ENCODE measurements at places on chromosomes 6 and 20.

- no peak for DNase-seq
Measured at GRCh38 chr20:25220021-25220730, 24.7 kb downstream of the ENTPD6 start.

- DNase-seq = no peak
Measured at GRCh38 chr20:47785311-47785853, at the start of gene SULF2. SULF2 (minus strand) TSS chr20:47785481; CDS start chr20:47757363, 28,118 bp downstream.

DNA sequence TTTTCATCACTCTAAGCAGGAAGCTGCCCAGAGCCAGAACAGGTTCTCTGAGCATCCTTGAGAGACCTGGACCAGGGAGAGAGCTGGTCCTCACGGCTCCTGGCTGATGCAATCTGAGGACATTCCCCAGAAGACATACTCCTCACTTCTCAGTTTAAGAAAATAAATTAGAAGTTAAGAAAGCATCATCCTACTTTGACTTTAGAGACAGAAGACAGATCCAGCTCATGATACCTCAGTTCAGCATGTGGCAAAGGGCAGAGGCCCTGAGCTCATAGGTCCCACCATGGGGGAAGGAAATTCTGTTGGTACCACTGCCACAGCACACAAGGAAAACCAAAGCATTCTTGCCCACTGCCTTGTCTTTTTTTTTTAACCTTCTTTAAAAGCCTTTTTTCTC is 378.1 kb upstream of the JARID2 start:
- no peak for DNase-seq

DNA sequence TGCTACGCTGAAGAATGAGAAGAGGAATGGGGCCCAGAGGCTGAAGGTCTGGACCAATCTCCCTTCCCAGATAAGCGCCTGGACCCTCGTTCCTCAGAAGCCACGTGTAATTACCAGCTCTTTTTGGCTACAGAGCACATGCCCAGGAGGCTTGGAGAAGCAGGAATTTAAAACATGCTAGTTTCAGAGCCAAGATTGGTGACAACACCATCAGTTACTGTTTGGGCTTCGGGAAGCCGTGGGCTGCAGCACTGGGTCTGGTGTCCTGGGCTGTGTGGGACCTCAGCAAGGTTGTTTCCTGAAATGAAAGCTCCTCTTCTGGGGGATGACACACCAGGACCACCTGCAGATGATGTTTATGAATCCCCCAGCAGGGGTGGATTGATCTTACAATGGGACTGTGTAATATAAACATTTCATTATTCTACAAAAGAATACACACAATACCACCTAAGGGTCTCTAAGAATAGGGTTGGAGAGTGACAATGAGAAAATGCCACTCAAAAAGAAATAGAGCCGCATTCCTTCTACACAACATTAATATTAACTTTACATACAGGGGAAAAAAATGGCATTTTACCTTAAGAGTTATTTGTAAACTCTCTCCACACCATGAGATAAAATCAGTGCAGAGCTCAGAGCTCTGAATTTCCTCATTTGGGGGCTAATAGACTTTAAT is 207.8 kb upstream of the FOXQ1 start:
- no peak for DNase-seq

DNA sequence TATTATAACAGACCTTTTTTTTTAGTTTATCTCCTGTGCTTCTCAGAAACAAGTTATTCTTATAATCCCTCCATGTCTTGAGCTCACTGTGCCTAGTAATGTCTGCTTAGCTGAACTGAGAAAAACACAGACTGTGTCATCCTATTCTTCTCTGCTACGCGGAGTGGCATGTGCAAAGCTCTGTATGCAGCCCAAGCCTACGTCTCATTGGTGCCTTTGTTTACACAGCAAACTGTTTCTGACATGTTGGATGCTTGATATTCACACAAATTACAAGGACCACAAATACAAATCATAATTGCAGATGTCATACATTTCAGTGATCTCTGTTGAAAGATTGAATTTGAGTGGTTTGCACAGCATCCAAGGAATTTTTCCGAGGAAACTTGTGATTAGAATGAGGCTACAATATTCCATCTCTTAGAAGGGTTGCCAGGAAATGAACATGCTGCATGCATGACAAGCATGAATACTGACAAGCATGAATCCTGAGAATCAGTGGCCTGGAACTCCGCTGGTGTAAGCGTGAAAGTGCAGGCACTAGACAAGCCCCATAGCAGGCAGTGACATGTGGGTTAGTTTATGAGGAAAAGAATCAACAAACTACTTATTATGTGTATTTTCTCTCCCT is 128.4 kb upstream of the SGK1 start:
- no peak for DNase-seq

DNA sequence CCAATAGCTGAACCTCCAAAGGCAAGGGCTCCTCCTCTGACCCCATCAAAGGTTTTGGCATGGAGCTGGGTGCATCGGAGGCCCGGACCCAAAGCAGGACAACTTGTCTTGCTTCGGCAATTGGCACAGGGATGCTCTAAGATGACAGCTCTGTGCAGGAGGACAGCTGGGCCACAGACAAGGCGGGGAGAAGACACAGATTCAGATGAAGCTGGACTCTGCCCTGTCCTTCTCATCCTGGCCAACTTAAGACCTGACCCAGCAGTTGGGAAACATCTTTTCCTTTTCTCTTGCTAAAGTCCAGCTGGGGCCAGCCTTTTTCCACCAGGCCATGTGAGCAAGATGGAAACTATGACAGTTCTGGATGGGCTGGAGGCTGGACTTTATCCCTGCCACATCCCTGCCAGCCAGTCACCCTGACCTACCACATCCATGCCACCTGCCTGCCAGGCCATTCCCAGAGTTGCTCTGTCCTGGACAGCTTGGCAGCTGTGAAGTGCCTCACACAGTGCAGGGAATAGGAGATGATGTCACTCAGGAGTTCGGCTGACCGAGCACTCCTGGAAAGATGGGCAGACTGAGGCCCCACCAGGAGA is 12.7 kb upstream of the PSMF1 start:
- no peak for DNase-seq

GRCh38 chr20:8711501-8711900 is 357.4 kb upstream of the PLCB4 start:
- DNase-seq = no peak

- no peak for DNase-seq
Measured at GRCh38 chr6:137233911-137234863, 15.0 kb upstream of the IFNGR1 start.

DNA sequence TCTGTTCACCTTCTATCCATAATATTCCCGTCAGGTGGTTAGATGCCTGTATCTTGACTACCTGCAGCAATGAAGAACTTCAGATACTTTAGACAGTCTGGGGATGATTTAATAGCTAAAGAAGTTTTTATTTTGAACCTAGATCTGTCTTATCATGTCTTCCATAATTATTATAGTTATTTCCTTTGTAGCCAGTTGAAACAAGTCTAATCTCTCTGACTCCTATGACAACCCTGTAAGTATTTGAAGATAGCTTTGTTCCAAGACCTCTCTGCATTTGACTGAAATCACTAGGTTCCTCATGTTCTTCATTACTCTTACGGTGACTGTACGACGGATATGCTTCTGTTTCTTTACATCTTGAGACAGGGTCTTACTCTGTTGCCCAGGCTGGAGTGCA is 316.6 kb upstream of the BMP2 start:
- DNase-seq = no peak

- DNase-seq = no peak
Measured at GRCh38 chr6:35260591-35261570, 1.3 kb downstream of the ZNF76 start.

DNA sequence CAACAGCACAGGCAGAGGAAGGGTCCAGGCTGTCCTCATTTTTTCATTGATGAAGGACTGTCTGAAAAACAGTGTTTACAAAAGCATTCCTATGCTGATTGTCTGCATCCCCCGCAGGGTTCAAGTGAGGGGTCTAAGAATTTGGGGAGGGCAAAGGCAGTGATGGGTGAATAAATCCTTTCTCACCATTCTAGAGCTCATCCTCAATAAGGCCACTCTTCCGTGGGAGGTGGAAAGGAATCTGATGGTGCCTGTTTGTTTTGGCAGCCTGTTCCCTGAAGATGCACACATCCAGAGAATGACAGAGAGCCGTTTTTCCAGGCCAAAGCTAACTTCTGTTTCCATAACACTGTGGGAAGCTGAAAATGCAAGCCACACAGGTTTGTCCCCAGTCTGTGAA is 164.5 kb downstream of the MOXD1 start:
- no peak for DNase-seq

DNA sequence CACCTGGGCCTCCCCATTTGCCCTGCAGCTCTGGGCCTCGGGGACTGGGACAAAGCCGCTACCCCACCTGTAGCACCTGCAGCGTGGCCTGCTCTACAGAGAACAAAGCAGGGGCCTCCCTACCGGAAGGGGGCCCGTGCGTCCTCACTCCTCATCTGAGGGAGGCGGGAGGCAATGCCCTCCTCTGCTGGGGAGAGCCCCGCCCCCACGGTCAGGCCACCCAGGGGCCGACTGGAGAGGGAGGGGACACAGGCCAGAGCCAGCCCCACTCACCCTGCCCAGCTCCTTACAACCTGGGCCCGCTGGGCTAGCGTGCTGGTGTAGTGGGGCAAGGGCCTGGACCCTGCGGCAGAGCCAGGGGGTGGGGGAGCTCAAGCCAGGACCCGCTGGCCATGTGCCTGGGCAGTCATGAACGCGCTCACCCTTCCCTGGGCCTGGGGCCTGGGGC is 8.0 kb downstream of the LAMA5 start:
- no peak for DNase-seq

DNA sequence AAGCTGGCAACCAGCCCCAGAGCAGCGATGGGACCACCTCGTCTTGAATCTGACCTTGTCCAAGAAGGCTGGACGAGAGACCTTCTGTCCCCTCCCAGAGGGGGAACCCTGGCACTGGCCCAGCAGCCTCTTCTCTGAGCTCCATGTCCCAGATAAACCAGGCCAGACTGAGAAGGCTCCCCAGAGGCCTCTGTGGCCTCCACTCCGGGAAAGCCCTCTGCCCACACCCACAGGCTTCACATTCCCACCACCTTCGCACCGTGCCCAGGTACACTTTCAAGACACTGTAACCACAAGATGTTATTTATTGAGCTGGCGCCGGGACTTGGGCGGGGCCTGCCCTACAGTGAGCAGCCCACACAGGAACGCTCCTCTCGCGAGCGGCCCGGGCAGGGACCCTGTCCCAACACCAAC is 33.2 kb downstream of the ADA start:
- peak; percentile 52 for DNase-seq

DNA sequence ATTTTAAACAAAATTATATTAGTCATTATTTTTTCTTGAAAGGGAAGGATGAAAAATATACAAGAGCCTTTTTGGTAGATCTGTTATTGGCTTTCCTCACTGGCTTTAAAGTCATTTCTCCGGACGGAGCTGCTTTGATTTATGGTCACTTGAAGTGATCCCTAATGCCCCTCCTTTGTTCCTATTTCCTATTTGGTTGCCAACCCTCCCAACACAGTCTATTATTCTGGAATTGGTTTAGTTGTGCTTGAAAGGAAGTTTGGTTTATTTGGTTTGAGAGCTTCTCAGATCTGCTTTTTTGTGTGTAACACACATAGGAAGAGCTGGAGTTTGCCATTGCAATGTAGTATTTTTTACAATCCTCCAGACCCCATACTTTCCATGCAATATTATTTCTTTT is 347.9 kb downstream of the RFPL4B start:
- DNase-seq = no peak

DNA sequence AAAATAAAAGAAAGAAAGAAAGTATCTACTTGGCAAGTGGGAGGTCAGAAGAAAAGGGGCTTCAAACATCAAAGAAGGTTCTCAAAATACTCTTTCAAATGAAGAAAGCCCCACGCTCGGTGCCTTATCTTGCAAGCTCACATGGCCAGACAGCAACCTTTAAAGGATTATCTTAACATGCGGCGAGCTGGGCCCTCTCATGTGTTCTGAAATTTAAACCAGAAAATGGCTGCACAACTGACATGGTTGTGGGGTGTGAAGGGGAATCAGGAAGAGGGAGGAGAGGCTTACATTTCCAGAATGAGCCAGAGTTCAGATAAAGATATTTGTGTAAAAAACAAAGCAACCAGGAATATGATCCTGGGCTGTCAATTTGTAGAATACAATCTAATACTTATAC is 363.1 kb downstream of the PRKN start:
- no peak for DNase-seq

DNA sequence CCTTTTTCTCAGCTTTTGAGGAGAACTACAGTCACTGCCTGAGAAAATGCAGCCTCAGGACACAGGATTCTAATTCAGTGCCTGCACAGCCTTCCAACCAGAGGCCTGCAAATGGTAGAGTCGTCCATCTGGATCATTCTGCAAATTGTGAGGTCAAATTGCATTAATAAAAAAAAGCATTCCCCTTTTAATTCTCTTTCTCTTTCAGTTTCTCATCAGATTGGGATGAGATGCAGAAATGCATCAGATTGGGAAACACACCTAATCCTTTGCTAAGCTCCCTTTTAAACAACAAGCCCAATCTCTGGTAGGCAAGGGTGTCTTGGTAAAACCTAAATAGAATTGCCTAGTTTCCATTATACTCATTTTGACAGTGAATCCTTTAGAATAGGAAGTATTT is 838.8 kb downstream of the MAFB start:
- DNase-seq = no peak

DNA sequence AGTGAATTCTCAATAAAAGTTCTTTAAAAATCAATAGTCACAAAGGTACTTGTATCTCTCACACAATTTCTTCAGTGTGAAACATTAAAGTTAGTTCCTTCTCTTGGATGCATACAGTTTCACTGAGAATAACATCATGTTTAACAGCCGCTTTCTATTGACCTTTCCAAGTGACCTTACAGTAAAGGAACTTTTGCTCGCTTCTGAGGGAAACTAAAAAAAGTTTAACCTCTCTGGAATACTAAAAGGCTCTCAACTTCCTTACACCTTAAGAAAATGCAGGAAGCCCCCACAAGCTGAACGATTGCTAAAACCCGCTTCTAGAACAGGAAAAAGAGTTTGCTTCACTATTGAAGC is 1.3 kb downstream of the RRAGD start:
- DNase-seq = no peak

DNA sequence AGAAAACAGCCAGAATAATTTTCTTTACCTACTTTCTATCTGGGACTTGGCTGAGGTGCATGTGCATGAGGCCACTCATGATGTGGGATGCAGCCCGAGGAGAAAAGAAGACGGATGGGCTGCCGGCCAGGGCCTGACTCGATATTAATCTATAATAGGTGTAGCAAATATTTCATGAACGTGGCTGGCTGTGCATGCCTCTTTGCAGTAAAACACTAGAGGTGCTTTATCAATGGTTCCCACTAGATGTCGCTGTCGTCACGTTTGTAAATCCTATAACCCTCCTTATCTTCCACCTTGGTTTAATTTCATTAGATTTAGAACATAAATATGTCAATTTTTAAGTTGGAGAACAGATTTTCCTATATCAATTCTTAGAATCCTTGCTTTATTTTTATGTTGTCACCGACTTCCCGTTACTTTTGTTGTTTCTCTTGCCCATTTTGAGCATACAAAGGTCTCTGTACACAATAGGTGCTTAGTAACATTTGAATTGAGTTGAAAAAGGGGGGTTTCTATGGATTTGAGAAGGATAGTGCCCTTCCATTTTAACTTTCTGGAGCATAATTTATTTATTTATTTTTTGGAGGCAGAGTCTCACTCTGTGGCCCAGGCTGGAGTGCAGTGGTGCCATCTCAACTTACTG is 19.6 kb upstream of the FERMT1 start:
- DNase-seq = peak; percentile 39

GRCh38 chr6:14070457-14070856 is 47.1 kb upstream of the CD83 start:
- DNase-seq = no peak

Data from activated T-cell treated with anti-CD3 and anti-CD28 coated beads, Interleukin-2, amount 50 U/mL, for 48 hours (primary cell).